Neuronal stem cell (in vitro differentiated cells): ENCODE measurements at places on chromosomes 2 and 18.

DNA sequence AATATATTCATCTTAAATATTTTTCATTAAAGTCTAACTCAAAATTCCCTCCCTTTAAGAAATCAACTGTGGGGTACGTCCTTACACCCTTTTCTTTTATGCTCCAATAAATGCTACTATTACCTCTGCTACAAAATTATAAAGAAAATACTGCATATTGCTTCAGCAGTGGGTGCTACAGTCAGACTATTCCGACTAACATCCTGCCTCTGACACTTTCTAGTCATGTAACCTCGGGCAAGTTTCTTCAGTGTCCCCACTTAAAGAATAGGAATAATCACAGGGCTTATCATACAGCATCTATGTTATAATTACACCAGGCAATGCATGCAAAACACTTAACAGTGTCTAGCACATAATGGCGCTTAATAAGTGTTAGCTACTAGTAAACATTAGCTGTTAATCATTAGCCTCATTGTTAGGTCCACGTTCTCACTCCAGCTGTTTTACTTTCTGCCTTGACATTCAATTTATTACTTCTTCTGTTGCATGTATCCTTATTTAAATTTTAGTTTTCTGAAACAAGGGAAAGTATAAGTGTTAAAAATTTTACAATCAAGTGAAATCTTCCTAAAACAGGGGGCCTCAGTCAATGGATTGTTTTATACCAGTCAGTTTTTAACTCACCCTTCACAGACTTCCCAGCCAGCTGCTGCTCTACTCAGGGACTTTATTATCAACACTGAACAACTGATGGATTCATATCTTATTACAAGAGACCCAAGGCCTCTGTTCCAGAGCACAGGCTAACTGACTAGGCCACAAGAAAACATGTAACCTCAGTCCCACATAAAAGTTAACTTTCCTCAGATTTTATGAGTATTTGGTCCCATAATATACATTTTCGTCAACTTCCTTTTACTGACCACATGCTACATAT, 54.0 kb downstream of the CLASP1 start:
- no peak for DNase-seq

DNA sequence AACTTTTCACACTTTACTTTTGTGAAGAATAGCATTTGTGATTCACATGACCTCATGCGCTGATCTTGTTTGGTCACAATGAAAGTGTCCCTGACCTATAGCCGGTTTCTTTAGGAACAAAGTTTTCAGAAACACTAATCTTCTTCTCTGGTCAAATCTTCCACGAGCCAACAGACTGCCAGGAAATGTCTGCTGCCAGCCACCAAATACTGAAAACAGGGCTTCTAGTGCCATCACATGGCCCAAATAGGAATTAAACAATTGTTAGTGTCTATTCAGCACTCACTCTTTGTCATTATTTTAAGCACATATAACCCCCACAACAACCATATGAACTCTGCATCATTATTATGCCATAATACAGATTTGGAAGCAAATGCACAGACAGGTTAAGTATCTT, 286.5 kb upstream of the SYT4 start:
- peak; percentile 44 for DNase-seq

- no peak for DNase-seq
Measured at GRCh38 chr2:188524519-188525113, 232.9 kb downstream of the GULP1 start.

DNA sequence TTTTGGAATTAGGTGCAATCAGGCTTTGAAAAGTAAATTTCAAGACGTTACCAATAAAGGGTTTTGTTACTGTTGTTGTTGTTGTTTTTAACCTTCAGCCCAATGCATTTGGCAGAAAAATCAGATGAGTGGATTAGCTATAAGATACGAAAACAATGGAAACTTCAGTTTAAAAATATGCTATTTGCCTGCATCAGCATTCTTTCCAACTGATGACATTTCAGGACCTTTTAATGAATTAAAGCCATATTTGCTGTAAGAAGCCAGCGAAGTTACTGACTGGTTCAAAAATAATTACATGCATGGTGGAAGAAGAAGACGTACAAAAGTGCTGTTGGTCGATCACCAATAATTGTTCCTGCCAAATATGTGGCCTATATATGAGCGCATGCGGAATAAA, 639.3 kb upstream of the SOX11 start:
- DNase-seq, result no peak

DNA sequence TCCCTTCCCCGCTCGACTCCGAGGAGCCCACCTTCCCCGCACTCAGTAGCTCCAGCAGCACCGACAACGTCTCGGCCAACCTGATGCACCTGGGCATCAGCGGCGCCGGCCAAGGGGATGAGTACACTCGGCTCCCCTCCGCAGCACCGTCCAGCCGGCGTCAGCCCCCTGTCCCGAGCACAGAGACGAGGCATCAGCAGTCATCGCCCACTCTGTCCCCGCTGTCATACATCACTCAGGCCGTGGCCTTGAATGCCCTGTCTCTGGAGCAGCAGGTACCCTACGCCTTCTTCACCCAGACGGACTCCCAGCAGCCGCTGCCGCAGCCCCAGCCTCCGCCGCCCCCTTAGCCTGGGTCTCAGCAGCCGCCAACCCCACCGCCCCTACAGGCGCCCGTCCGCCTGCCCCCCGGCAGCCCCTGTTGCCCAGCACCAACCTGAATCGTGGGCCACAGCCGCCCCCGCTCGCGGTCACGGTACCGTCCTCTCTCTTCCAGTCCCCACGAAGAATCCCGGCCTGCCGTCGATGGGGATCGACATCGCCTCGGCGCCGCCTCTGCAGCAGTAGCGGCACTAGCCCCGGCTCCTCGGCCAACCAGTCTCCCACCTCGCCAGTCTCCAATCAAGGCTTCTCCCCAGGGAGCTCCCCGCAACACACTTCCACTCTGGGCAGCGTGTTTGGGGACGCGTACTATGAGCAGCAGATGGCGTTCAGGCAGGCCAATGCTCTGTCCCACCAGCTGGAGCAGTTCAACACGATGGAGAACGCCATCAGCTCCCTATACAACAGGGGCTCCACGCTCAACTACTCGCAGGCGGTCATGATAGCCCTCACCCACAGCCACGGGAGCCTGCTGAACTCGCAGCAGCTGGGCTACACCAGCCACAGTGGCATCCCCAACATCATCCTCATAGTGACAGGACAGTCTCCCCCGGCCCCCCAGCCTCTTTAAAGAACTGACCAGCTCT, 1195.9 kb upstream of the CHAC2 start:
- DNase-seq, result no peak

GRCh38 chr18:3692113-3692621, 242.2 kb downstream of the TGIF1 start:
- no peak for DNase-seq

GRCh38 chr2:69132960-69133590, 120.1 kb downstream of the ANTXR1 start:
- no peak for DNase-seq

DNA sequence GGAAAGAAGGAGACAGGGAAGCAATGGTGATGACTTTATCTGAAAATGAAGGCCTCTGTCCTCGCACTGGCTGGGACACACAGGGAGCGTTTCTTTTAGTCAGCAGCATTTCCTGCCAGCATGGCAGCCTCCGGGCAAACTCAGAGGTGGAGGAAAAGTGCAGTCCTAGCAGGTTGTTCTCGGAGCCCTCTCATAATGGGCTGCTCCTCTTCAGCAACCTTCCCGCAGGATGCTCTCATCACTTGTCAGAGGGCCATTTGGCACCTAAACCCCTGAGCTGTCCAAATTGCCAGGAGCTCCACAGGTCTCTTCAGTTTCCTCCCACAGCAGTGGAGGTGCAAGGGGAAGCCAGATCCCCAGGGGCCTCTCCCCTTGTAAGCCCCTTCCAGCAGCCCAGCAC, 6.2 kb downstream of the STK39 start:
- no peak for DNase-seq
